ENCODE measurements at places on chromosomes 2 and 18.

DNA sequence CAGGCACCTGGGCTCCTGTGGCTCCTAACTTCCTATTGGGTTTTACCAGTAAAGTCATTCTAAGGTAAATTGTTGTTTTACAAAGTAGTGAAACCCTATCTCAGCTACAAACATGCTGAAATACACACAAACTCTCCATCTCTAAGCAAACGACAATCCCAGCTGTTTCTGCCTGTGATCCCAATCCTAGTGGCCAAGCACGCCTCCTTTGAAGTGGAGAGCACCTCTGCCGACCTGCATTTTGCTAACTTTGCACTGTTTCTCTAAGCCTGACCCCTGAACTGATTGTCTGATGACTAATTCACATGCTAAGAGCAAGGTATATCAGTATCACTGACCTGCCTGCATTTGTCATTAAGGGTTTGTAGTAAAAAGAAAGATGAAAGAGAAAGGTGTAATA lies 124.3 kb downstream of the PAX3 start:
- DNase-seq = no peak

- peak; percentile 98 for DNase-seq
Measured at GRCh38 chr2:218272531-218273212, 2.4 kb downstream of the PNKD start.

GRCh38 chr2:123448801-123449200 lies 576.3 kb upstream of the CNTNAP5 start:
- no peak for DNase-seq

- no peak for DNase-seq
Measured at GRCh38 chr2:11805024-11805423, 58.6 kb downstream of the LPIN1 start.

DNA sequence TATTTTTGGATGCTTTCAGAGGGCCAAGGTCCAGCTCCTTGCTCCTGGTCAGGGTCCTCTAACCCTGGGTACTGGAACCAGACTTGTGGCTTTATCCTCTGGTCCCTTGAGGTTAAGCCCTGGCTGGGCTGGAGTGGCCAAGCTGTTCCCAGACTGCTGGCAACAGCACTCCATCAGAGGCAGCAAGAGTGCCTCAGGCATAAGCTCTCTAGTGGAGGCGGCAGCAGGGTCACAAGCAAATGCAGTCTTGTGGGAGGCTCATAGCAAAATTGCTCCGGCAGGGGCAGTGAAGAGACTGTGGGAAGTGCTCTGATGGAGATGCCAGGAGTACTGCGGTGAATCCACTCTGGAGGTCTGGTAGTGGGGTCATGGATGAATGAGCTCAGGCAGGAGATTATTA lies 128.9 kb upstream of the OTOS start:
- DNase-seq = no peak

GRCh38 chr2:2573658-2574293 lies 242.7 kb upstream of the MYT1L start:
- peak; percentile 5 for DNase-seq

DNA sequence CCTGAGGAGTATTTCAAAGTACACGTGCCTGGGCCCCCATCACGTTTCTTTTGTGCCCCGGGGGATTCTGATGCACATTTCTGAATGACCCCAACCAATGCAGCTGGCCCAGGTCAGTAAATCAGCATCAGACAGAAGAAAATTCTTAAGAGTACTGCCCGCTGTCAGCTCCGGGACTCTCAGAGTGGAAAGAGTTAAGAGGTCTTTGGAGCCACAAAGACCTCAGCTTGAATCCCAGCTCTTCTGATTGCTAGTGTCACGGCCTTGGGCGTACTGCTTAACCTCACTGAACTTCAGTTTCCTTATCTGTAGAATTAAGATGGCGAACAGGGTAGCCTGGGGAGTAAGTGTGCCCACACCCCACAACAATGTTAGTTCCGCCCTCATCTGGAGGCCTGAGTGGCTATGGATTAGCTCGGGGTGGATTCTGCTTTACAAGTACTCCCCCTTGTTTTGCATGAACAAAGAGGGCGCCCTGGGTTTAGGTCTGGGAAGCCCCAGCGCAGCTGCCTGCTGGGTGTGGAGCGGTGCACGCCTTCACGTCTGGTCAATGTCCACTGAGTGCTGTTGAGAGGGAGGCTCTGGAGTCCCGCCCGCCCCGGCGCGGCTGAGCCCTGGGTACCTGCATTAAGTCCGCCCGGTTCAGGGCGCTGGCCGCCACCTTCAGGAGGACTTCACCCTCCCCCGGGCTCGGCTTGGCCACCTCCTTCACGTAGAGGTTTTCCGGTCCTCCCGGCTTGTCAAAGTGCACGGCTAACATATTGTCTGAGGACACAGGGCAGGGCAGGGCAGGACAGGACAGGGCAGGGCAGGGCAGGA lies 858 bp downstream of the TP53I3 start:
- peak; percentile 83 for DNase-seq

DNA sequence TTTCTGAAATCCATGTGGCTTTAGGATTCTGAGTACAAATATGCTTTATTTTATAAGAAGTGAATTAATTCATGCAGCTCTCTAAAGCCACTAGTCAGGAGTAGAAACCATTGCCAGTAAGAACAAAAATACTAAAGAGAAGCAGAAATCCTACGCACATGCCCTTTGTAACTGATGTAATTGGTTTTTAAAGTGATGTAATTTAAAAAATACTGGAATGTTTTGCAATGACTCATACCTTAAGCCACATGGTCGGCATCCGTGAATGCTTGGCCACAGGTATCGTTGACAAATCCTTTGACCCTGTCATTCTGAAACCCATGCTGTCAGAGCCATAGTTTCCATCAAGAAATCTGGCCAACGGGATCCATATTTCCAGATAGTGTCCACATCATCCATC lies 213.3 kb downstream of the ACKR3 start:
- no peak for DNase-seq

DNA sequence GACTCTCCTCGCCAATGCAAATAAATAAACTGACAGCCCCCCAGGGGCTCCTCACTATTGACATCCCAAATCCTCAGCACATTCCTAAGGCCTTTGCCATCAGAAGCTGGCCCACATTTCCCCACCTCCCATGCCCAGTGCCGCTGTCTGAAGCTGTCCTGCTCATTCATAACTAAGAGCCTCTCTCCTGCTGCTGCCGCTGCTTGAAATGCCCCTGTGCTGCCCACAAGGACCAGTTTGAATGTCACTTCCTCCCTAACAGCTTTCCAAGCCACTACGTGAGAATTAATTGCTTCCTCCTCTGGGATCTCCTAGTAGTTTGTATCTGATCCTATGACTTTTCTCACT lies 151.6 kb upstream of the CAPN13 start:
- no peak for DNase-seq

GRCh38 chr2:77566582-77566981 lies 44.4 kb upstream of the LRRTM4 start:
- no peak for DNase-seq

GRCh38 chr18:31634331-31634713 lies 42.6 kb downstream of the TTR start:
- DNase-seq = no peak

- no peak for DNase-seq
Measured at GRCh38 chr2:54370405-54371104, 85.6 kb upstream of the SPTBN1 start.

DNA sequence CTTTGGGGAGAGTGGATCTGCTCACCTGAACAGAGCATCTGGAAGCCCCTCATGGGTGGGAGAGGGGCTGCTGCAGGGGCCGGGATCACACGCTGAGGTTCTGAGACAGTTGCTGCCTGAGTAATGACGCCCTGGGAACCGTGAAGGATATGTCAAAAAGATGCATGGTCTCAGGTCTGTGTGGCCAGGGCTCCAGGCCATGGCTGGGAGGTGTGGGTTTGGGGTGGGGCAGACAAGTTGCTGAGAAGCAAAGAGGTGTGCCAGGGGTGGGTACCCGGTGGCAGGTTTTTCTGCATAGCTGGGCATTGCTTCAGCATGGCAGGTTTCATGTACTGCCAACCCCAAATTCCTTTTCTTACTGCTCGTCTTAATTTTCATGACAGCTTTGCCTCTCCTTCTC lies 133.5 kb downstream of the RPIA start:
- DNase-seq = peak; percentile 83

DNA sequence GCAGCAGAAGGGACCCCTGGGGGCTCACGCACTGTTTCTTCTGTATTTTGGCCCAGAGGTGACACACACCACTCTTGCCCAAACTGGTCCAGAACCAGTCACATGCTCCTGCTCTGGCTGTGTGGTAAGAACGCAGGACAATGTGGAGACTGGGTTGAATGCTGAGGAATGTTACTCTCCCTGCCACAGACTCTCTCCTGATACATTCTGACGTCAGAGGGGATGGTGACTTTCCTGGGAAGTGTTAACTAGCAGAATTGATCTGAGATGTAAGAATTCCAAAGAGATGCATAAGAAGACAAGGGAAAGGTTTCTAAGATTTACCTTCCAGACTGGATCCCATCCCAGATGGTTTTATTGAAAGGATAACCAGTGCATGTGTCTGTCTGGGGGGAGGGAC lies 100.8 kb downstream of the ASB1 start:
- peak; percentile 70 for DNase-seq

GRCh38 chr2:20382965-20383810 lies 32.5 kb upstream of the PUM2 start:
- DNase-seq = peak; percentile 87

- DNase-seq = no peak
Measured at GRCh38 chr2:45954233-45954850, 302.9 kb downstream of the PRKCE start.

- DNase-seq = peak; percentile 27
Measured at GRCh38 chr18:70279470-70279869, 9.4 kb upstream of the SOCS6 start.

DNA sequence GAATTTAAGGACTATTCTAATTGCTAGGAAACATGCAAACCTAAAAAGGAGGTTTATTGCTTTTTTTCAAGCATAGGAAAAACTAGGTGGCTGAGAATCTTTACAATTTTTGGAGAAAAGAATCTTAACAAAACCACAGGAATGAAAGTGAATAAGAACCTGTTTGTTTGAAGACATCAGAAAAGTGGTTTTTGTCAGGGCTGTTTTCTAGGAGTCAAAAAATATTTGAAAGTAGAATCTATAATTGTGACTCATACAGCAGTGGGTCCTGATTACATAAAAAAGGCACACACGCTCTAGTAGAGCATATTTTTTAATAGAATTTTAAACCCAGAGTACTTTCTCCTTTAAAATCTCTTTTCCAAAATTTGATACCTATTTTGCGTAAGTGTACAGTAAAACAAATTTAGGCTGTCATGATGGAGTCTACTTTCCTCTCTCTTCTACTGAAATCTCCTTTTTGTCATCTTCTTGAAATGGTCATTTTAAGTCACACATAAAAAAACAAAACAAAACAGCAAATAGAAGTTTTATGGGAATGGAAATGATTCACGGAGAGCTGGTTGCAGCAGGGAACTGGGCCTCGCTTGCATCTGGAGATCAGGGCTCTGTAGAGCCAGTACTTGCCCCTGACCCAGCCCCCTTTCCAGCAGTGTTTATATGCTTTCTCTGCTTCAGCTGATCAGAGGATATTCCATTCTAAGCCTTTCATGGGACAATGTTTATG lies 59.1 kb upstream of the PELI1 start:
- DNase-seq = no peak

- DNase-seq = no peak
Measured at GRCh38 chr2:209395652-209396051, 28.2 kb upstream of the MAP2 start.

DNA sequence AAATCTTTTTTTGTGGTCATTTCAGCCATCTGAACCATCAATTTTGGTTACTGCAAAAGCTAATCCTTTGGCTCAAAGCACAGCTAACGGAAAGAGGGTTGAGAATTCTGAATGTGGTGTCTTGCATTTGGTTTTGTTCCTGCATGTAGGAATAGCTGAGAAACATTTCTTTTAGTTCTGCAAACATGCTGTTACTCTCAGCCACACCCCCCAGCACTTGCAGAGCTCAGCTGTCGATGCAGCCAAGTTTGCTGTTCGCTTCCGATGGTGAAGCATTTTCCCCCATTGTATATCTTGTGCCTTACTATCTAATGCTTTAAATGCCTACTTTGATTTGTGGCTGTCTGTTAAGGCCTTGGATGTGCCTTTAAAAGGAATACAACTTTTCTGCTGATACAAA lies 294.9 kb upstream of the FANCL start:
- no peak for DNase-seq

DNA sequence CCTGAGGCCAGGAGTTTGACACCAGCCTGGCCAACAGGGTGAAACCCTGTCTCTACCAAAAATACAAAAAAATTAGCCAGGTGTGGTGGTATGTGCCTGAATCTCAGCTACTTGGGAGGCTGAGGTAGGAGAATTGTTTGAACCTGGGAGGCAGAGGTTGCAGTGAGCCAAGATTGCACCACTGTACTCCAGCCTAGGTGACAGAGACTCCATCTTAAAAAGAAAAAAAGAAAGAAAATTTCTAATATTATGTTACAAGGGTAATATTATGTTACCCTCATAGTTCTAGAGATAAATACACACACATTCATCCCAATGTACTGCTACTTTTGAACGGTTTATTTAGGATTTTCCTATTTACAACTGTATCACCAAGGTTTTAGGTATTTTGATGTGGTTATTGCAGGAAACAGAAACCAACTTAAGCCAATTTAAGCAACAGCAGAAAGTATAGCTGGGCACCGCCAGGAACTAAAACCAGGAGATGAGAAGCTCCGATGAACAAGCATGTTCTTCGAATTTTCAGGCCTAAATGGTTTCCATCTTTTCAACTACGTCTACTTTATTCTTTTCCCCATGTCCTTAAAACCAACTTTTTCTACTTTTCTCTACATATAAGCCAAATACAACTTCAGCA lies 11.8 kb upstream of the ROCK1 start:
- no peak for DNase-seq

- no peak for DNase-seq
Measured at GRCh38 chr2:216680951-216681629, 14.3 kb downstream of the IGFBP5 start.

DNA sequence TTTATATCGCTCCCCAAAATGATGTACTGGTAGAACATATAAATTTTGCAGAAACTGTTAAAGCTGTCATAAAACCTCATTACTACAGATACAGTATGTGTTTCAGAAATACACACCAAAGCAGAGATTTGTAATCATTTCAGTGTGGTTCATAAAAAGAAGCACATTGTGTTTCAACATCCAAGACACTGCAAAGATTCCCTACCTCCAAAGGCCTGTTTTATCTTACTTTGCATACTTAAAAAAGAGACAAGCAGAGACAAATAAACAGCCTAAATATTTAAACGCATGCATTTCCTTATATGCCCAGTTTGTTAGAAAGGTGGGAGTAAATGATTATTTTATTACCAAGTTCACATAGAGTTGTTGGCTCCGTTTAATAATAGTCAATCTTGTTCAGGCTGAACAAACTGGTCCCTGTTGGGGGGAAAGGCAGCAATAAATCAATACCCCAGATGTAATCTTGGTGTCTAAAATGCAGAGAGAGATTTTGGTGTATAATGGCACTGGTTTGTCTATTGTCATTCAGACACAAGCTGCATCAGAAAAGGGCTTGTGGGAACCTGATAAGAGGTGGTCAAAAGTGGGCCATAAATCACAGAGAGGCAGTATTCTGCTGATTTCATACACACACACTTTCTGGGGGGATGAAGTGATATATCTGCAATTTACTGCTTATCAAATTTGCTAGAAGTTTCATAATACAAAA lies 321.4 kb upstream of the ETAA1 start:
- DNase-seq = no peak

- peak; percentile 26 for DNase-seq
Measured at GRCh38 chr2:157743051-157743450, 114.4 kb upstream of the ACVR1C start.

Data from epithelial cell of esophagus (primary cell).